ENCODE measurements at places on chromosomes 5 and 9. TPM values are rescaled to one million over a fixed set of nuclear protein-coding genes. Genes with fewer than 3 reads are reported as not detected.

GRCh38 chr5:135705141-135705631 lies 126.4 kb upstream of the CXCL14 start:
- no peak for DNase-seq

DNA sequence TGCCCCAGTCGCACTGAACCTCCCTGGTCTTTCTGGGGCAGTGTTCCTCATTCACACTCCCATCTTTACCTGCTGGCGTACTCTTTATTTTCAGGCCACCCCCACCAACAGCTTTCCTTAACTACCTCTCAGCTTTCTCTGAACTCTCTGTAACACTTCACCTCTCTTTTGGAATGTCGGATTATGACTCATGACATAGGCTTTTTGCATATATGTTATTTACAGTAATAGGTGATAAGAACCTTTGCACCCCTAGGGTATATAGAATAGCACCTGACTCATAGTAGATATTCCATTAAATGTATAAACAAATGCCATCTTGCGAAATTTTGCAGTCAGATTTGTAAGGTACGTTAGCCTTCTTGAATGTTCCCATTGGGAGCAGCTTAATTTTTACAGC lies 52.9 kb upstream of the MIER3 start:
- DNase-seq, result no peak

DNA sequence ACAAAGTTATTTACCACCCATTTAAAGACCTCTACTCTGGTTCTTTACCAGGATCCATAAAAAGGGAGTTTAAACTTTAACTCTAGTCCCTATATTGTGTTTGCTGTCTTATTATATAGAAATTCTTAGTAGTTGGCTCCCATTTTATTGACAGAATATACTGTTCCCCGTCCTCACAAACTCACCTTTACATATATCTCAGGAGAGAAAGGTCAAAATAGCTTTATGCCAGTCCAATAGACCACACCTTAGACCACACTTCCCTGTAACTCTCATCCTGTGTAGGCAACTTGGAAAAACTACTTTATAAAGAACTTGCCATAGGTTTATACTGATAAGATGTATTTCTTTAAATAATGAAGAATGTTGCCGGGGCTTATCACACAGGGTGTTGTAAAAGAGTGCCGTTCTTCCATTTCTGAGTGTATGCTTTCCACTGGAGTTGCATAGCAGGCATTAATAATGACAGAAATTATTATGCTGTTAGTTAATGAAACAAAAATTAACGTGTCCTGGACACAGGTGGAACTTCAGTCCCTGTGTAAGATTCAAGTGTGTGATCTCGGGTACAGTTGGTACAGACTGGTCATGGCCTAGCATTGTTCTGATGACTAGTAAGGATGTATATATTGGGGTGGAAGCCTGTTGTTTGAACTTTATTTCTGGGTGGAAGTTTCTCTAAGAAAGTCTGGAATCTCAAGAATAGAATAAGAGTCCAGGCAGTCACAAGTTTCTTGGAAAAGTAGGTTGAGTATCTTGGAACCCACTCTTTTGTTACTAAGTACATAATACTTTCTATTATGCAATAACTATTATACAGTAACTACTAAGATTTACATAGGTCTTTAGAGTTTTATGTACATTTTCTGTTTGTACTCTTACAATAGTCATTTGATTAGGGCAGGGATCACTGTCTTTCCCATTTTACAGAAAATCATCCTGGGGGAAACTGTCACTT lies 33.0 kb upstream of the SPINK14 start:
- DNase-seq, result no peak

- DNase-seq, result no peak
Measured at GRCh38 chr5:40914835-40915234, 5.5 kb downstream of the C7 start.

- no peak for DNase-seq
Measured at GRCh38 chr9:16970321-16970720, 99.9 kb upstream of the BNC2 start.

DNA sequence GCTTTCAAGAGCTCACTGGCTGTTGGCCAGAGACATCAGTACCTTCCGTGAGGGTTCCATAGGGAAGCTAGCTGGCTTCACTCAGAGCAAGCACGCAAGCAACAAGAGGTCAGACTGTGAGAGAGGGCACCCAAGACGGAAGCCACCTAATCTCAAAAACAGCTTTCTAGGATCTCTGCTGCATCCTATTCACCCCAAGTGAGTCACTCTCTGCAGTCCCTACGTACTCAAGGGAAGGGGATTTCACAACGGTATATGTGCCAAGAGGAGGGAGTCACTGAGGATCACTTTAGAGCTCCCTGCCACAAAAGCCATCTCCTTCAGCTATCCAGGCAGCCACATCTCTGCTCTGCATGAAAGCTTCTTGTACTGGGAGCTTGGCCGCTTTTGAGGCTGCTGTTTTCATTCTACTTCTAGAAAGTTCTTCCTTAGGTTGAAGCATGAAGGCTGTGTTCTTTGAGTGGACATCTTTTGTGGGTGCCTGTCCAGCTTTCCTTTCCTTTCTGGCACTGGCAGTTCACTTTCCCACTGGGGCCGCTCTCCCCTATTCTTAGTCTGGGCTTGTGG lies 249.5 kb downstream of the MAN2A1 start:
- no peak for DNase-seq

DNA sequence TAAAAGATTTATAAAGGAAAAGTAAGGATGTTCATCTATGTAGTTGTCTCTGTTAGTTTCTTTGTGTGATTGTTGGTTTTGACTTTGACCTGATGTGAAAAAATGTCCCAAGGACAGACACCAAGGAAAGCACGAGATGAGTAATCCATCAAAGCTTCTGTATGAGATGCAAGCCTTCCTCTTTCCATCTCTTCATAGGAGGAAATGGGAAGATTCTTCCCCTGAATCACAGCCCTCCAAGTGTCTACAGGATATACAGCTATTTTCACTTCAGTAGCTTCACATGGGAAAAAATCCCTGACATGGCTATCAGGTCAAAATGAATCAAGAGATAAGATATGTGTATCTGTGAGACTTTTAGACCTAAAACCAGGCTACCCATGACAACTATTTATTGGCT lies 29.0 kb upstream of the CEMIP2 start:
- DNase-seq, result no peak

DNA sequence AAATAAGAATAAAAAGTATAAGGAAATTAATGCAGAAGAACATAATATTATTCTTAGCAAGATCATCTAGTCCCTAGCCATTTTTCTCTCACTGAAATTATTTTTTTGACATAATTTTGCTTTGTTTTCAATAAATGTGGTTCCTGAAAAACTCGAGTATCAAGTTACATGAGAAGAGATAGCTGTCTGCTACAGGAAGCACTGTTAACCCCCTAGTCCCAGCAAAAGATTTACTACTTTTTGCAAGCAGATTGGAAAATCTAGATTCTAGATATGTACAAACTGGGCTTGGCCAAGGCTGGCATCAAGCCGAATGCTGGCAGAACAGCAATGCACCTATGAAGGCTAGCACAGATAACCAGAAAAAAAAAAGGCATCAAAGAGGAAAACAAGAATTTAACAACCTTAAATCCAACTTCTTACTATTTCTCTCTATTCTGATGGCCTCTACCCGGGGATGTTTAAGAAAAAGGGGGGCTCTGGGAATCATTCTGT lies 21.9 kb upstream of the ISCA1 start:
- DNase-seq, result no peak

GRCh38 chr5:78467752-78468357 lies 107.4 kb downstream of the SCAMP1 start:
- no peak for DNase-seq

DNA sequence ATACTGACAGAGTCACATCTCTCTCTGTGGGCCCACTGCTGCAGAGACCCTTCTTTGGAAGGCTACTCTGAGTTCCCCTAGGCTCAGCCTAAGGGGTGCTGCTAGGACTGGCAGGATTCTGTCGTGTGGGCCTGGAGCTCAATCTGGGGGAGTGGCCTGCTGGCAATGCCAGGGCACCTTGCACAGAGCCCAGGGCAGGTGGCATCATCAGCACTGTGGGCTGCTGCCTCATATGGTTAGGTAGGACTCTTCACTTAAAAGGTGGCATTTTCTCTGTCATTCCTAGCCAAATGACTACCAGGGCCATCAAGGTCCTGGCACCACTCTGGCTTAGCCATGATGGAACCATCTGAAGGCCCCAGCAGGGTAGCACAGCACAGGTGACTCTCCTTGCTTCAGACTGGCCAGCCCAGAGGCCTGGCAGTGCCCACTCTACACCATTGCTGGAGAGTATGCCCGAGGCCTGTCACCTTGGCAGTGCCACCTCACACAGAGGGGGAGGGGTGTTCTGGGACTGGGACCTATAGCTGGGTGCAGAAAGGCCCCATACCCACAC lies 21.9 kb downstream of the PITX1 start:
- DNase-seq, result no peak

DNA sequence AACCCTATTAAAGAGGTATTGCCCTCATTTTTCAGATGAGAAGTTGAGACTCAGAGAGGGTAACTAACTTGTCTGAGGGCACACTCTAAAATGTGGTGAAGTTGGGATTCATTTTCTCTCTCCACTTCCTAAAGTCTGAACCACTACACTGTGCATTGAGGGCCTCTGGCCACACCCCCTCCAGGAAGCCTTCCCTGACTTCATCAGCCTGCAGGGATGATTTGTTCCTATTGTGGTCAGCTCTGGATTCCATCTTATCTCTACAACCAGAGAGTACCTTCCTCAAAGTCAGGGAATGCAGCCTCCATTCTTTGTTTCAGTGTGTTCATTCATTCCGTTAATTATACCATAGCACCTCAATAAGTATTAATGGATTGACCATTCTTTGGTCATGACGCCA lies 356.0 kb upstream of the PANK3 start:
- DNase-seq, result no peak

DNA sequence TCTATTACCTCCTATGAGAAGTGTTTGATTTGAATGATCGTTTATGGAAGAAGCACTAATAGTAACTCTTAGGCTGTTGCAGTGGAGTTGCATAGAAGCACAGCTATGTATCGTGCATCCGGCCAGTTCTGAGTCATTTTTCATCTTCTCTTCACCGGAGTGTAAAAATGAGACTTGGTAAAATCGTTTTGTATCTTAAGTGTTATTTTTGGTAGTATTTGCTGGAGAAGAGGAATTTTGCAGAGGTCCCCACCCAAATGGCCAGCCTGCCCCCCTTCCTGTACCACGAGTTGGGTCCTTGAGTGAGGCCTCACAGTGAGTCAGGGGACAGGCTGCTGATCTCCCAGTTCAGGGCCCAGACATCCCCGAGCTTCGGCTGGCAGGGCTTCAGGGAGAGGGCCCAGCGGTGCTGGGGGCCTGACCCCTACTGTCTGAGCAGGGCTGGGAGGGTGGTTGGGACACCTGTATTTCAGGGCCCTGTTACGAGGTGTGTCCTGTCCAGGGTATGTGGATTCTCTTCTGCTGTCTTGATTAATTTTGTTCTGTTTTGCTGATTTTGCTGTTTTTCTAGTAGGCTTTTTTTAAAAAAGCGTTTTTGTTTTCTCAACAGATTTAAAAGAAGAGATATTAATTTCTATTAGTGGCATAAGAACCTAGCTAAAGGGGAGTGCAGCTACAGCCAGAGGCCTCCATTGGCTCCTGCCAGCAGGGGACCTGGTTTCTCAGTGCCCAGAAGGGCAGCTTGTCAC lies 210.8 kb downstream of the TRIO start:
- no peak for DNase-seq

DNA sequence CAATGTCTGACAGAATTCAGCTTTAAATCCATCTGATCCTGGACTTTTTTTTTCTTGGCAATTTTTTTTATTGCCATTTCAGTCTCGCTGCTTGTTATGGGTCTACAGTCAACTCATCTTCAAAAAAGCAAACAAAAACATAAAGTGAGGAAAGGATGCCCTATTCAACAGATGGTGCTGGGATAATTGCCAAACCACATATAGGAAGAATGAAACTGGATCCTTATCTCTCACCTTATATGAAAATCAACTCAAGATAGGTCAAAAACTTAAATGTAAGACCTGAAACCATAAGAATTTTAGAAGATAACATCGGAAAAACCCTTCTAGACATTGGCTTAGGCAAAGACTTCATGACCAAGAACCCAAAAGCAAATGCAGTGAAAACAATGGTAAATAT lies 389.1 kb upstream of the ST8SIA4 start:
- DNase-seq, result no peak

DNA sequence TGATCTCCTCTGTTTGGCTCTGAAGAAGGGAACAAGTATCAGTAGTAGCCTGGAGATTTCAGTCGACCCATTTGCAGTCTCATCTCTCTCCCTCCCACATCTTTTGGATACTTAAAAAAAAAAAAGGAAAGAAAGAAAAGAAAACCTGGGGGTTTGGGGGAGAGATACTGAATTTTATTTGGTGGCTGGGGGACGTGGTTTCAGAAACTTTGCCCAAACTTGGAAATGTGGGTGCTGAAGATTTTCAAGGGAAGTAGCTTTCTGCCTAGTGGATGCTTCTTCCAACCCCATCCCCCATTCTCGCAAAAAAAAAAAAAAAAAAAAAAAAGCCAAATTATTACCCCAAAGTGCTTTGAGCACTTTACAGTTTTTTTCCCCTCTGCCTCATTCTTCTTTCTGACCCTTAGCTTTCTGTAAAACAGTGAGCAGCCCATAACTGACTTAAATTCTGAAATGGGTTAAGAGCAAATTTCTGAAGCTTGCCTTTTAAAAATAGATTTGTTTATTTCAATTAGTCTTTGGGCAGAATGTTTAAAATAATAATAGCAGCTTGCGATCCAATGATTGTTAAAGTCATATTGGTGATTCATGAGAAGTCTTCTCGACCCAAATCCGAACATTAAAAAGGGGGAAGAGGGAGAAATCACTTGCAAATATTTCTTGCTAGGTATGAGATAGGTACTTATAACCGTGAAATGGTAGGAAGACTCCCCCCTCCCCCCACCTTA lies 894 bp downstream of the FST start:
- DNase-seq, result no peak

DNA sequence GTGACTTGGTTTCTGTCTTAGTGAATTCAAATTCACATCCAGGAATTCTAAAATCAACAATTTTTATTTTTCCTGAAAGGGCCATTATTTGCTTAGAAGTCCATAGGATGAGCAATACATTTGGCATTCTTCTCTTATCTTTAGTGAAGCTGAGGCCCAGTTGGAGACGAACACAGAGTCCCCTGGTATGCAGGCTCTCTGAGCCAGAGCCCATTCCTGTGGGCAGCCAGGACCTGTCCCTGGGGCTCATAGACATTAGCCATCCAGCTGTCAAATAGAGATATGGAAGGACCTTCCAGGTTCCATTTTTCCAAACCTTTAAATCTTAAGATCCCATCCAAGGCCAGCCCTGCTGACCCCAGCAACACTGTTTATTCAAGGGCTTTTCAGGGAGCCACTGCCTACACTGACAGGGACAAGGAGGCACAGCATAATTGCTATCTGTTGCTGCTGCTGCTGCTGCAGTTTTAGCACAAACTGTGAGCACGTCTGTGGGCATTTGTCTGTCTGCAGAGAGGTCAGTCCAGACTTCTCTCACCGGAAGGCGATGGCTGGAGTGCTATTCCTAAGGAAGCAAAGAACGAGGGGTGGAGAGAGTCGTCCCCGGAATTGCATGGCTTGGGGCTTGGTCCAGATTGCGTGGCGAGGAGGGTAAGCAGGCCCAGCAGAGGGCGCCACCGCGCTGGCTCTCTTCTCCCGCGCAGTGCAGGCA lies 639.0 kb downstream of the CCDC171 start:
- DNase-seq, result peak; percentile 78

- DNase-seq, result peak; percentile 72
Measured at GRCh38 chr9:214648-215493, at the start of gene DOCK8. Gene DOCK8 (plus strand): TSS chr9:214865. CDS start chr9:214977, 112 bp downstream.

TICAM2 gene
- 2.8 TPM for total RNA-seq

SERINC5 gene
- 89.9 TPM for total RNA-seq

KIAA1191 gene
- total RNA-seq, result 115 TPM

PCDHB11 gene
- total RNA-seq, result 2.1 TPM

UBE2B gene
- 63.3 TPM for total RNA-seq

ZNF366 gene
- 6.0 TPM for total RNA-seq

ANKRD18A gene
- total RNA-seq, result 16.6 TPM

PRUNE2 gene
- total RNA-seq, result 93.1 TPM

PSD2 gene
- total RNA-seq, result 0.21 TPM

ELOVL7 gene
- total RNA-seq, result 16.7 TPM

TAF11L8 gene
- total RNA-seq, result not detected
